Activated CD4-positive, alpha-beta T cell treated with anti-CD3 and anti-CD28 coated beads, Interleukin-2, amount 10 ng/mL, durations not matched to agents 7 days and 5 days (primary cell): ENCODE measurements at places on chromosomes 7 and 10. TPM values are rescaled to one million over a fixed set of nuclear protein-coding genes. Genes with fewer than 3 reads are reported as not detected.

Gene NANOS1
- 0.12 TPM for total RNA-seq

Gene SNX10
- 28.9 TPM for total RNA-seq

Gene ACTL6B
- total RNA-seq, result not detected

Gene PAX2
- not detected for total RNA-seq

Gene MINDY4
- 1.8 TPM for total RNA-seq

Gene ITGA8
- not detected for total RNA-seq

Gene CBX3
- 217 TPM for total RNA-seq

Gene EPO
- total RNA-seq, result not detected

Gene DNAJB6
- 68.9 TPM for total RNA-seq

Gene BAIAP2L1
- total RNA-seq, result 0.42 TPM

Gene C7orf33
- total RNA-seq, result not detected

Gene ELN
- total RNA-seq, result not detected

Gene PSMC2
- total RNA-seq, result 143 TPM

Gene TMEM168
- total RNA-seq, result 19.0 TPM

Gene PRSS37
- total RNA-seq, result not detected

Gene CH25H
- not detected for total RNA-seq

Gene DMBT1
- not detected for total RNA-seq

Gene MYOF
- 2.7 TPM for total RNA-seq

Gene MSS51
- 3.4 TPM for total RNA-seq

Gene PTF1A
- not detected for total RNA-seq

Gene SLC26A3
- total RNA-seq, result not detected
